Activated naive CD4-positive, alpha-beta T cell treated with anti-CD3 and anti-CD28 coated beads, Interleukin-2, amount 50 U/mL, for 72 hours (primary cell): ENCODE measurements at places on chromosomes 7 and 10.
A peak's percentile ranks its signal among the peaks of the same experiment; 100 is the strongest.

- DNase-seq = no peak
These were observed 36.6 kb upstream of the SEMA3A start for GRCh38 chr7:84231157-84231556.

GRCh38 chr7:137032436-137032835 is 164.0 kb downstream of the CHRM2 start:
- DNase-seq = no peak

GRCh38 chr10:70354556-70354955 is 27.9 kb downstream of the LRRC20 start:
- no peak for DNase-seq

GRCh38 chr10:98172073-98172472 is 37.6 kb downstream of the R3HCC1L start:
- no peak for DNase-seq

- DNase-seq = no peak
These were observed 326.3 kb downstream of the CCSER2 start for GRCh38 chr10:84654671-84655070.

- DNase-seq = no peak
These were observed 32.6 kb downstream of the CFAP43 start for GRCh38 chr10:104199567-104199966.

DNA sequence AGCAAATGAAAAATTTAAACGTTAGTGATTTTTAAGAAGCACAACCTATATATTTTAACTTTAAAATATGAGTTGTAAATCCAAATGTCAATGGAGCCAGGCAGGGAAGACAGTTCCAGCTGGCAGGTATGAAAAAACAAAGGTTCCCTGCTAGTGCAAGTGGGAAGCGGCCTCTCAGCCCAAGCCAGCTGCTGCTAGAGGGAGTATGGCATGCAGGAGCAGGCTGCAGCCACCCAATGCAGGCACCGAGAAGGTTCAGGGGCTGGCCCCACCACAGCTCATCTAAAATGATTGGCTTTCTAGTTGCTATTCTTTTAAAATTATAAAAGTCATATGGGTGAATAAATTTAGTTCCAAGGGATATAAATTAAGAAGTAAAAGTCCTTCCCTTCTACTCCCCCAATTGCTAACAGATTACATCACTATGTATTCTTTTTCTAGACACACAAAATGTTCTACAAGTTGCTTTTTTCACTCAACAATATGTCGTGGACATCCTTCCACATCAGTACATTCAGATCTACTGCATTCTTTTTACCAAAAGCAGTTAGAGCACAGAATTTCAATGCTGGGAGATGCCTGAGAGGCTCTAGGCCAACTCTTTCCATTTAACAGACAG is 69.3 kb downstream of the SGMS1 start:
- DNase-seq = no peak

GRCh38 chr7:39909526-39909925 is 40.5 kb upstream of the CDK13 start:
- DNase-seq = no peak

DNA sequence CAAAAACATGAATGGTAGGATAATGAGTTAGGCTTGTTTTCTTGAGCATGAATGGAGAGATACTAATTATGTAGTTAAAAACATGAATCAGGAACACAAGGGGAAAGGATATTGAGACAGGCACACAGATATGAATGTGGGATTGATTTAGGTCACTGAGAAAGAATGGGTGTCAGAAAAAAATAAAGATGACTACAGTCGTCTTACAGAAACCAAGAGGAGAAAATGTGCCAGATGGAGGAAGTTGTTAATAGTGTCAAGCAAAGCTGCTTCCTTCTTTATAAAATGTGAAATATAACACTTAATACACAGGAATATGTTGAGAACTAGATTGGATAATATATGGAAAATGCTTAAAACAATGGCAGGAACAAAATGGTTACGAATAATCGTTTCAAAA is 173.3 kb upstream of the BET1 start:
- no peak for DNase-seq

DNA sequence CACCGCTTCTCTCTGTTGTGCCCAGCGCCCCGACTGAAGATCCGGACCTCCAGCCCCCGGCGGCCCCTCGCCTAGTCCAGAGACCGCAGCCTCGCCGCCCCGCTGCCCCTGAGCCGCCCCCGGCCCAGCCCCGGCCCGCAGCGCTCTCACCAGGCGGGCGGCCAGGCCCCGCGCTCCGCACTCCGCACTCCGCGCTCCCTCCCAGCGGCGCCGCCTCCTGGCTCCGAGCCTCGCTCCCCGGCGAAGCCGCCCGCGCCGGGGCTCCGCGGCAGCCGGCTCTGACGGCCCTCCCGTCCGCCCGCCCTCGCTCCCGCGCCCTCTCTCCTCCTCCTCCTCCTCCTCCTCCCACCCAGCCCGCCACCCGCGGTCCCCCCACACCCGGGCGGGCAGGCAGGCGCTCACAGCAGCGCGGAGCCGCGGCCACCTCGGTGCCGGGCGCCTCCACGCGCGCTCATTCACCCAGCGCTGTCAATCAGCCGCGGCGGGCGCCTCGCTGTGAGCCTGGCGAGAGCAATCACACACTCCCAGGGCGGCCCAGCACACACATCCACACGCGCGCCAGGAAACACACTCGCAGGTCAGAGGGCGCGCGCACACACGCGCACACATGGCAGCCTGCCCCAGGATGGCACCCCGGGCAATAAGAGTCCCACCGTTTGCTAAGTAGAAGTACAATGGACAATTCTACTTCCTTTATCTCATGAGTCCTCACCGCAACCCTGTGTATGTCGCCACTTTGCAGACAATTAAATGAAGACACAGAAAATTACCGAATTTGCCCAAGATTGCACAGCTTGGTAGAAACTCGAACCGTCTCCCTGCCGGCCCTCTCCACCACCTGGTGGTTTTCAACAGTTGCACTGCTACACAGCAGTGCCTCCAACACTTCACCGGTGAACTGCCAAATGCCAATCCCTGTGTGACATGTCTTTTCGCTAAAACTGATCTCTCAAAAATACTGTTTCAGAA is at the start of gene PRRT4:
PRRT4 (minus strand) TSS at position 280 of the 969 bp plus-strand sequence.
- DNase-seq = no peak

DNA sequence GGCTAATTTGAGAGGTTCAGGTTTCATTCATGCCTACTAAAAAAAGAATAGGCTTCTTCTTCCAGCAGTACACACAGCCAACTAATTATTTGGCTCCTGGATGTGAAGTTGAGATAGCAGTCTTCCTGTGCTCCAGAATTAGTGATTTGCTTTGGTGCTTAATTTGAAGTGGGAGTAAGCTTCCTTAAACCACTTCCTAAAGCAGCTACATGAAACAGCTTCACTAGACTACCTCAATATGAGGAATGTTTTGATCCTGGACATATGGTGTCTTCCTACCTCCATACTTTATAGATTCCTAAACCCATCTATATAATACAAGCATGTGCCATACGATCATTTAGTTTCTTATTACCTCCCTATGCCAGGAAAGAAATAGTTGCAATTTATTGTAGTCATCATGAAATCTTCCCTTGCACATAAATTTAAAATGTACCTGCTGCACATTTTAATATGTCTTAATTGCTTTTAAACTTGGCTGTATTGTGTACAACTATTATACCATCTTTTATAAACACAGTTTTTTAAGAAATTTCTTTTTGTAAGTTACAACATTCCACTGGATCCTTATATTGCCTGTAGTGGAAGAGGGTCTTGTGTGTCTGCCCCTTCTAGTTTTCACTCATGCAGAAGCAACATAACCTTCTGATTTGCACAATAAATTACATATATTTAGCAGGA is 8.6 kb downstream of the VIM start:
- DNase-seq = no peak

DNA sequence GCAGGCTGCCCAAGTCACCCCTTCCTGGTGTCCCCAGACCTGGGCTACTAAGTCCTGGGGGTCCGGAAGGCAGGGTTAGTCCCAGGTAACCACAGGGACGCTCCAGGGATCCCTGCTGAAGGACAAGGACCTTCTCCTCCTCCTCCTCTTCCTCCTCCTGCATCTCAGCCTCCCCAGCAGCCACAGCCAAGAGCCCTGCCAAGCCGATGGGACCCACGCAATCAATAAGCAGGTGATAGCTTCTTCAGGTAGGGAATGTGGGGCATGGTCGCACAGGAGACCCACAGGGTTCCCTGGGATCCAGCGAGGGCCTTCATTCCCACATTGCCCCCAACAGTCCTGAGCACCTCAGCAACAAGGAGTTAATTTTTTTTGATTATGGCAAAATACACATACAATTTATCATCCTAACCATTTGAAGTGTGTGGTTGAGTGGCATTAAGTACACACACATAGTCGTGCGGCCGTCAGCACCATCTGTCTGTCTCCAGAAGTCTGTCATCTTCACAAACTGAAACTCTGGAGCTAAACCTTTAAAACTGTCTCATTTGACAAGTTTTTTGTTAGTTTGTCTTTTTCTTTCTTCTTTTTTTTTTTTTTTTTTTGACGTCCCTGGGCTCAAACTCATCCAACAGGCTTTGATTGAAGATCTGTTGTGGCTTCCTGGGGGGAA is 12.1 kb downstream of the CRYGN start:
- peak; percentile 38 for DNase-seq

- DNase-seq = peak; percentile 40
These were observed 5.8 kb downstream of the ITPRIP start for GRCh38 chr10:104332243-104333031.

GRCh38 chr10:91046869-91047268 is 126.0 kb upstream of the ANKRD1 start:
- no peak for DNase-seq

DNA sequence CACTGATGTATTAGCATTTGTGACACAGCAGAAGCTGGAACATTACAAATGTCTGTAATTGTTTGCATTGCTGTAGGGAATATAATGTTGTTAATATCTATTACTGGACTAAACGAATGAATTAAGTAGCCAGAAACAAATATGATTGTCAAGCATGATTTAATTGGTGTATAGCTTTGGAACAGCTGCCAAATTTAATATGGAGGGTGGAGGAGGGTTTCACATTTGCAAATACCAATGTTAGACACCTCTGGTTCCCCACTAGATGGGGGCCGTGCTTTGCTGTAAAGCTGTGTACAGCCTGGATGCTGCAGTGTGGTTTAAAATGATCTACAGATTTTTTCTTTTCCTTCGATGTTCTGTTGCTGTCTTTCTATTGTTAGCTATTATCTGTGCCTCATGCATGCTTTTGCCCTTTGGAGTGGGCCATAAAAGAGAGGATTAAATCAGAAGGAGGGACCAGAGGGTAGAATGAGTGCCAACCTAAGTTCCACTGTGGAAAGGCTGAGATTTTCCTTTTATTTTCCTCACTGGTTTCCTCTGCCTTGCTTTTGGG is 23.1 kb downstream of the DNAJB9 start:
- no peak for DNase-seq

- peak; percentile 65 for DNase-seq
These were observed 527 bp downstream of the AKR1B1 start for GRCh38 chr7:134458341-134458805.

DNA sequence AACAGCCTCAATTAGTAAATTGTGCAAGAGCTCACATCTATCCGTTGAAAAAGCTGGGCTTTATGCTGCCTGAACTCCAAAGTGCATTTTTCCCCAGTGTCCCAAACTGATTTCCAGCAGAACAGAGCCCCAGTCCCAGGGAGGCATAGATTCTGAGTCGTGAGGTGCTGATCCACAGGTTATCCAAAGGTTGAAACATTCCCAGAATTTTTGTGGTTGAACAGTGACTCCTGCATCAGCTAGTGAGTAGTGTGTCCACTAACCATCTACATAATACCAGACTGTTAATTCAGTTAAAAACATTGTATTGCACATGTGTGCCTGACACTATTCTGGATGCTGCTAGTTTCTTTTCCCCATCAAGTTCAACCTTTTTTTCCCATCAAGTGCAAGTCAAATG is 761.5 kb downstream of the GATA3 start:
- DNase-seq = no peak

DNA sequence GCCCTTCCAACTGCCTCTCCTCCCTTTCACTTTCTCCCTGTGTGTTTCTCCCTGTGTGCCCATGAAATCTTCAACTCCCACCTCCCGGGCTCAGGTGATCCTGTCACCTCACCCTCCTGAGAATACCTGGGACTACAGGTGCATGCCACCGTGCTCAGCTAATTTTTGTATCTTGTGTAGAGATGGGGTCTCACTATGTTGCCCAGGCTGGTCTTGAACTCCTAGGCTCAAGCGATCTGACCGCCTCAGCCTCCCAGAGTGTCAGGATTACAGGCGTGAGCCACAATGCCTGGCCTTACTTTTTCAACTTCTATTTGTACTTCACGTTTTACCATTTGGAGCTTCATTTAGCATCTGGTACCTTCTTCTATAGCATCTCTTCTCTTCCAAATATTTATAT is 24.9 kb downstream of the ST8SIA6 start:
- no peak for DNase-seq

DNA sequence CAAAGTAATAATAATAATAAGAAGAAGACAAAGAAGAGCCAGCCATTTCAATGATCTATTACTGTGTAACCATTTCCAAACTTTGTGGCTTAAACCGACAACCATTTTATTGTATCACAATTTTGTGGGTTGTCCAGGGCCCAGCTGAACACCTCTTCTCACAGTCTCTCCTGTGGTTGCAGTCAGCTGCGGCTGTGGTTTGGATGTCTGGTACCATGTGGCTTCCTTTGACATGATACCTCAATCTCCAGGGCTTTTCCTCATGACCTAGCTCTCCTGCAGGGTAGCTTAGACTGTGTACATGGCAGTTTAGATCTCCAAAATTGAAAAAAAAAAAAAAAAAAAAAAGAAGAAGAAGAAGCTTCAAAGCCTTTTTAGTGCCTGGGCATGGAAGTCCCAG is 72.6 kb upstream of the NFKB2 start:
- DNase-seq = peak; percentile 62

DNA sequence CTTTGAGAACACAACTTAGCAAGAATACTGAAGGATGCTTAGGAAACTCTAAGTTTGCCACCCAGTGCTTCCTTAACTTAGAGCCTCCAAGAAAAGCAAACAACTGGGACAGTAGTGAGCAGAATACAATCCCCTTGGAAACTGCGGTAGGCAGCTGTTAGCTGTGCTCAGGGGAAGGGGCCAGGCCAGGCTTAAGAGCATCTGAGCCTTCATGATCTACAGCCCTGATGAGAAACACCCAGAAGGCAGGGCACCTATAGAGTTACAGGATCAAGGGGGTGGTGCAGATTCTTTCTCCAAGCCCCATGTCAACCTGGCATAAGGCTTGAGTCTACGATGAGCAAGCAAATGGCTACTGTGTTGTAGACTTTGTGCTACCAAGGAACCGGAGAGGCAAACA is 51.4 kb upstream of the DLG5 start:
- DNase-seq = no peak

DNA sequence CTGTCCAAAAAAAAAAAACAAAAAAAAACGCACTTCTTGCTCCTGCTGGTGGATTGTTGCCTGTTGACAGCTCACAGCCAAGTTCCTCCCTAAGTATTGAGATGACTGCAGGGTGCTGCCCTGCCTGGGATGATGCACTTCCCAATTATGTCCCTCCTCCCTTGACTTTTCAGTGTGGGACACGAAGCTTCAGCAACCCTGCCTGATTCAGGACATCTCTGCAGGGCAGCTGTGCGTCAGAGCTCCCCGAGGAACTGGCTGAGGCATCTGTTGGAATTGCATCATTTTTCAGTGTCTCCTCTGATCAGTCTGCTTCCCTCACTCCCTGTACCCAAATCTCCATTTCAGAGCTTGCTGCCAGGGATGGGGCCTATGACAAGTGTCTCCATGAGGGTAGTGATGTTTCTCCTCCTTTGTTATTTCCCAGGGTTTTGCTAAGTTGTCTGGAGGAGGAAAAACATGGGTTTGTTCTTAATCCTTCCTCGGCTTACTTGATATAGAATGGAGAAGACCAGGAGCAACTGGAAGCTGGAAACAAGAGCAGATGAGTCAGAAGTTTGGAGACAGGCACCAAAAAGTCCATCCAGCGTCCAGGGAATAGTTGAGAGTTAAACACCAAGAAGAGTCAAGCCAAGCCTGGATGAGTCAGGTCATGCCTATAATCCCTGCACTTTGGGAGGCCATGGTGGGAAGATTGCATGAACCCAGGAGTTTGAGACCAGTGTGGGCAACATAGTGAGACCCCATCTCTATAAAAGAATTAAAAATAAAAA is 355.1 kb downstream of the GALNT17 start:
- no peak for DNase-seq
